EH (cell line): ENCODE measurements at places on chromosomes 1 and 21.
A peak's percentile ranks its signal among the peaks of the same experiment; 100 is the strongest.

GRCh38 chr1:245516284-245516759, 361.5 kb downstream of the KIF26B start:
- no peak for DNase-seq

DNA sequence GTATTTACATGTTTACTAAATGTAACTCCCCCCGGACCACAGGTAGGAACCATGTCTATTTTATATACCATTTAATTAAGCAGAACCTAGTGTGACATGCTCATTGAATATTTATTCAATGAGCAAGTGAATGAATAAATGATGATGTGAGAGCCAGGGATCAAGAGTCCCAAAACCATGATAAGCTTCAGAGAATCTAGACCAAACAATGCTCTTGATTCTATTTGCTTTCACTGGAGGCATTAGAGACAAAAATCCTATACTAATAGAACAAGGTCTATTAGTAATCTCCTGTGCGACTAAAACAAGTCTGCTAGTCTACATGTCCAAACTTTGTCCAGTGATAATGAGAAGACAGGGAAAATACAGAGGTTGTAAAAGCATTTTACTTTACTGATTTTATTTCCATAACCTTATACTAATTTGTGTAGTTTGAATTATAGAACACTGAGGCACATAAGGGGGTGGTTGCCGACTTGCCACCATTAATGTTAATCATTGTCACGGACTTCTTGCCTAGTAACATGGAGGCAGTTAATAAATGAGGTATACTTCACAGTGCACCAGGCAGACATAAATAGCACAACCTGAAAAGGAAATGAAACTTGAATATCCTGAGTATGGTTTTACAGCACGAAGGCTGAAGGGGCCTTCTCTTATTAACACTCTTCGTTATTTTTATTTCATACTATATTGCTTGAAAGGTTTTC, 69.8 kb downstream of the TBX15 start:
- no peak for DNase-seq

DNA sequence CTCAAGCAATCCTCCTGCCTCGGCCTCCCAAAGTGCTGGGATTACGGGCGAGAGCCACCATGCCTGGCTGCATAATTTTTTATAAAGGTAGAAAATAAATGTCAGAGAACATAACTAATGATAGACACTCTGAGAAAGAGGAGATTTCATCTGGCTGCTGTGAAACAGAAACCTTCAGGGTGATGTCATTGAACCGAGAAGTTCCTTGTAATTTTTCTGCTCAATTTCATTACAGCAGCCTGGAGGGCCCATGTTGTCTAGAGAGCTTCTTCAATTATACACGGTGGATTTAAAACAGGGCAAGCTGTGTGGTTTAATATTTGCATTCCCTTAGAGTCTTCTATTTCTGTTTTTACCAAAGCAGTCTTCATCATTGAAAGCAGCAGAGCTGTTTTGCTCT, 64.3 kb upstream of the MORC3 start:
- DNase-seq = no peak

GRCh38 chr1:192343344-192343743, 26.6 kb downstream of the RGS21 start:
- DNase-seq = no peak

DNA sequence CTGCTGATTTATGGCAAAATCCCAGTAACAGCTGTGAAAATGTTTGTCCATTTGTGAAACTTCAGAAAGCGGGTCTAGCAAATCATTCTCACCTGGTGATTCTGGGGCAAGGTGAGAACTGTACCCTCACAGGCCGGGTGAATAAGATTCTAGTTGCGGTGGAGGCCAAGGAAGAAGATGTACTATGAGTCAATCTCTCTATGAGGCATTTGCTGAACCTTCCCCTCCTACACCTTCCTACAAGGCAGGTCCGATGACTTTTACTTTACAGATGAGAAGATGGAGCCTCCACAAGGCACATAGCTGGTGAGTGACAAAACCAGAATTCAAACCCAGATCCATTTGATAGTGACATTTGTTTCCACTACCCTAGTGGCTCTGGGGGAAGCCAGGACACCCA, 72.7 kb downstream of the BACH1 start:
- DNase-seq = no peak

DNA sequence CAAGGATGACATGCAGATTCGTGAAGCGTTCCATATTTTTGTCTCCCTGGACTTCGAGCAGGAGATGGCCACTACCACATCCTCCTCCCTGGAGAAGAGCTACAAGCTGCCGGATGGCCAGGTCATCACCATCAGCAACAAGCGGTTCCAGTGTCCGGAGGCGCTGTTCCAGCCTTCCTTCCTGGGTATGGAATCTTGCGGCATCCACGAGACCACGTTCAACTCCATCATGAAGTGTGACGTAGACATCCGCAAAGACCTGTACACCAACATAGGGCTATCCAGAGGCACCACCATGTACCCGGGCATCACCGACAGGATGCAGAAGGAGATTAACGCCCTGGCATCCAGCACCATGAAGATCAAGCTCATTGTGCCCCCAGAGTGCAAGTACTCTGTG, 3.3 kb downstream of the TMEM222 start:
- DNase-seq = no peak

DNA sequence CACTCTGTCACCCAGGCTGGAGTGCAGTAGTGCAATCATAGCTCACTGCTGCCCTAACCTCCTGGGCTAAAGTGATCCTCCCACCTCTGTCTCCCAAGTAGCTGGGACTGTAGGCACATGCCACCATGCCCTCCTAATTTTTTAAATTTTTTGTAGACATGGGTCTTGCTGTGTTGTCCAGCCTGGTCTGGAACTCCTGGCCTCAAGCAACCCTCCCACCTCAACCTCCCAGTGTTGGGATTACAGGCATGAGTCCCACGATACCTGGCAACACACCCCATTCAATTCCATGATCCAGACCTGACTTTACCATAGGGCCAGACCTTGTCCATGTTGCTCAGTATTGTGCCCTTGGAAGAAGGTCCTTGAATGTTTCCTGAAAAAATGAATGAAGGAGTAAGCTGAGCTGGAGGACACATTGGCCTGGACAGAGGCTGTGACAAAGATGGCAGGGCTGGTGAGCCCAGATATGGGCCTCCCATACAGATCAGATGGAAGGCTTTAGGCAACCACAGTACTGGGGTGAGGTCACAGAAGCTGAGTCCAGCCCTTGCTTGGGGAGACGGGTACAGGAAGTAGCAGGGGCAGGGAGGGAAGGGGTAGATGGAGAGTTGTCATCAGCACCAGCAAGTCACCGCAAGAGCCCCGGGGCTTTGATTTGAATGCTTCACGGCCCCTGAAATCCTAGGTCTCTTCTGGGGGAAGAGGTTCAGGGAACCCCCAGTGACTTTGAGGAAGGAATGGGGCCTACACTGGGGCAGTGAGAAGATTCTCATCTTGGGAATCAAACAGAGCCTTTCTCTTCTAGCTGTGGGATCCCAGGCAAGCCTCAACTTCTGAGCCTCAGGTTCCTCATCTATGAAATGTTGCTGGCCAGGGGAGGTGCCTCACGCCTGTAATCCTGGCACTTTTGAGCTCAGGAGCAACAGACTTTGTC, 40.1 kb upstream of the DMBX1 start:
- no peak for DNase-seq

- peak; percentile 67 for DNase-seq
These were observed 23.7 kb downstream of the UCK2 start for GRCh38 chr1:165851034-165851658.

GRCh38 chr21:41207401-41208375, 39.7 kb downstream of the BACE2 start:
- DNase-seq = peak; percentile 36

DNA sequence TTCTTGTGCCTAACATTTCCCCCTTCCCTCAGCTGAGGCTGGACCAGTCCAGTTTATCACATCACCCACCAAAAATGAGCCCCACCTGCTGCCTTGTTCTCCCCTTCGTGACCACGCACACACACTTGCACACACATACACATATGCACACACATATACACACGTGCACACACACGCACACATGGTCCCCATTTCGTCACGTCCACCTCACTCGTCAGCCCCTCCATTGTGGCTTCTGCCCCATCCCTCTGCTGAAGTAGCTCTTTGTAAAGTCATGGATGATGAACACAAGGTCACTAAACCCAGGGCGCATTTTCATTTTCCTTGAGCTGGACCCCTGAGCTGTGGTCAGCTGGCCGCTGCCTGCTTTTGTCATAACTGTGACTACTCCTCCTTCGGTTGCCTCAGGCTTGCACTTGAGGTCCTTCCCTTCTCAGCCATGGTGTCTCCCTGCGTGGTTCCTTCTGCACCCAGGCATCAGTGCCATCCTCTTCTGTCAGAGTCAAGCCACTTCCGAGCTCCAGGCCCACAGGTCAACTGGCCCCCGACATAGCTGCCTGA, 93.8 kb downstream of the SYT2 start:
- DNase-seq = no peak

GRCh38 chr1:58765006-58765405, 18.8 kb downstream of the JUN start:
- peak; percentile 54 for DNase-seq

DNA sequence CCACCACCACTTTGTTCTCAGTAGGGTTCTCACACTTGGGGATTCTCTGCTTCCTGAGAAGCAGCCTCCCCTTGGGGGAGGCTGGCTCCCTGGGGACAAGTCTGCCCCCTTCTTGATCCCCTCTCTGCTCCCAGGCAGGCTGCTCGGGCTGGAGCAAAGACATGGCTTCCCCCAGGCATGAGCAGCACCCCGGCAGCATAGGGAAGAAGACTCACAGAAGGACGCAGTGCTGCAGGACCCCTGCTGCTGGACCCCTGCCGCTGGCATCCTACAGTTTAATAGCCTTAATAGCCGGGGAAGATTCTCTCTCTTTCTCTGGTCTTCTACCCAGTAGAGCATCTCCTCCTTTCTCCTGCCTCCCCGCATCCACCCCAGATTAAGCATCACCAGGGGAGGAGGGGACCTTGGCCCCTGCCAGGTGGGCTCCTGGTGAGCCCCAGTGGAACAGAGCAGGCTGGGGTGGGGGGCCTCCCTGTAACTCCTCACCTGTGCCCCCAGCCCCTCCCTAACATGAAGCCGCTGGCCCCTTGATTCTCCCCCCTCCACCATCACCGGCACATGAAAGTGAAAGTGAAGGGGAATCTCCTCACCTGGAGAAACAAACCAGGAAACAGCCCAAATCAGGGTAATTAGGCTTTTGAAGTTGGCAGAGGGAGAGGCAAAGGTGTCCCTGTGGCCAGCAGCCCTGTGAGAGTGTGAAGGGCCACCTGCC, 2.5 kb downstream of the WNT3A start:
- DNase-seq = no peak

DNA sequence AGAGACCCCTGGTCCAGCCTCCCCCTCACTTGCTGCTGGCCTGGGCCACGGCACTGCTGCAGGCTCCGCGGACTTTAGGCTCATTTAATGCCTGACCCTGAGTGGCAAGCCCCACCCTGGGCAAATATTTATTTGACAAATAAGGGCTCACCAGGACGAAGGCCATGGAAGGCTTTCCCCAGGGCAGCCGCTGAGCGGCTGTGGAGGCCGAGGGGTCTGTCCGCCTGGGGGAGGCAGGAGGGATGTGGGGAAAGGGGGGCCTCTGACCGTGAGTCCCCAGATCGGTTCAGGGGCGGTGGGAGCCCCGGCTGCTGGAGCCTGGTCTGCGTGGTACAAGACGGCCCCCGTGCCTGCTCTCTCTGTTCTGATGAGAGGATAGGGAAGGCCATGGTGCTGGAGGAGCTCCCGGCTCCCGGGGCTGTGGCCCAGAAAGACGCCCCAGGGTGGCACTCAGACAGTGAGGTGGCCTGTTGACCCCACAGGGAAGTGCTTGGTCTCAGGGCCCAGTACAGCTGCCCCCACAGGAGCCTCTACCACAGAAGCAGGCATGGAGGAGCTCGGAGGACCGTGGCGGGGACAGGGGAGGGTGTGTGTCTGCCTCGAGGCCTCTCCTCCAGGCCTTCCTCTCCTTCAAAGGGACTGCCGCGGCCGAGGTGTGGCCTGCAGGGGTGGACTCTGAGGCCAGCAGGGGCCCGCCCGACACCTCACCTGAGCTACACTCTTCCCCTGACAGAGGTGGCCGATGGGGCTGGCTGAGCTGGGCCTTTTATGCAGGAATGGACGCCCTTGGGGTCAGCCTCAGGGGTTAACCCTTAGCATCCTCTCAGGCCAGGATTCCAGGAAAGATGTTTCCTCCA, 9.1 kb upstream of the C1orf159 start:
- DNase-seq = no peak

- DNase-seq = no peak
These were observed 20.6 kb downstream of the REG4 start for GRCh38 chr1:119790451-119791198.

GRCh38 chr1:220224611-220225124, 47.6 kb downstream of the RAB3GAP2 start:
- DNase-seq = no peak

- DNase-seq = peak; percentile 69
These were observed 18.6 kb downstream of the NAV1 start for GRCh38 chr1:201557572-201557958.

GRCh38 chr1:201259476-201260235, 23.6 kb upstream of the PKP1 start:
- DNase-seq = peak; percentile 70

- DNase-seq = no peak
These were observed 93.6 kb downstream of the PKN2 start for GRCh38 chr1:88777604-88778149.

DNA sequence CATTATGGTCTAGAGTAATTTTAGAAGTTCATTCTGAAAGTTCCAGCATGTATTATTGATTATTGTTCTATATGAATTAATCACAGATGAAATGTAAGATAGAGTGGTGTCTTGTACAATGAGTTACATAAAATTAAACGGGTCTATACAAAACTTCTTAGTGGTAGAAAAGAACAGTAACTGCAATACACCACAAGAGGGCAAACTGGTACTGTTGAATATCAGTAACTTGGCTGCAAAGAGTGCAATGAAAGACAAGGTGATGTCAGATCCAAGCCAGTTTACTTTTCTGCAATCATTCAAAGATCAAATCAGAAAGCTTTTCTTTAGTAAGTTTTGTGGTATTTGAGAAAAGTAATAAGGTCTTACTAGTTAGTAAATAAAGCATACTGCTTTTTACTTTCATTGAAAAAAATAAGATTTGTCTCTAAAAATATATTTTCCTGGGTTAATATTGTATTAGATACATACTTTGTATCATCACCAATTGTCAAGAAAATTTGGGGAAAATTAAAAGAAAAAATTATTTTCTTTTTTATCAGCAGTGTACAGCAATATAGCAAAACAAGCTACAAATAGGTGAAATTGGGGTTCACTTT, 66.4 kb upstream of the BTG3 start:
- DNase-seq = peak; percentile 69

GRCh38 chr1:8363767-8364301, 45.9 kb downstream of the SLC45A1 start:
- no peak for DNase-seq

GRCh38 chr1:174872615-174873058, 127.1 kb upstream of the CACYBP start:
- DNase-seq = peak; percentile 3
